ENCODE measurements at places on chromosomes 3 and 15. TPM values are rescaled to one million over a fixed set of nuclear protein-coding genes. Genes with fewer than 3 reads are reported as not detected.

The C2CD4A gene
- 0.27 TPM for total RNA-seq

The HYKK gene
- total RNA-seq = 3.4 TPM

The IL17RB gene
- total RNA-seq = 0.15 TPM

DNA sequence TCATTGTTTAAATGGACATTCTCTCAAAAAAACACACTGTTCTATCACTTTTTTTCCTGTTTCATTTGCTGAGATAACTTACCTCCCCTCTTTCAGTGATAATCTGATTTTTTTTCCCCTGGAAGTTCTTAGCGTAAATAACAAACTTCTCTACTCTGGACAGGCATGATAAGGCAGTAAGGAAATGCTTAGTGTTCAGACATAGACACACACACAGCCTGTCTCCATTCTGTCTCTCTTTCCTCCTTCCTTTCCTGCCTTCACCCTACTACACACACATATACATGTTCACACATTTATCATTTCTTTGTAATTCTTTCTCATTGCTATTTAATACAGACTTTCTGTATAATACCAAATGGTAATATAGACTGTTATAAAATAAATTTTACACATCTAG, 470.8 kb upstream of the ROBO1 start:
- no peaks in the 10 kb centered on the region for H3K4me1 ChIP-seq
- H3K36me3 ChIP-seq = no peaks in the 10 kb centered on the region
- DNase-seq = no peak
- H3K27me3 ChIP-seq = no peaks in the 10 kb centered on the region
- no peak overlapping the region for H3K4me3 ChIP-seq

GRCh38 chr3:17040322-17040989, 155.7 kb downstream of the PLCL2 start:
- H3K36me3 ChIP-seq = peaks cover 7% of the 10 kb centered on the region
- DNase-seq = no peak
- H3K27me3 ChIP-seq = no peaks in the 10 kb centered on the region
- peaks cover 35% of the 10 kb centered on the region for H3K4me1 ChIP-seq

GRCh38 chr15:90022905-90023700, 22.0 kb downstream of the ZNF710 start:
- H3K27ac ChIP-seq = no peak overlapping the region
- no peak for DNase-seq
- H3K27me3 ChIP-seq = no peaks in the 10 kb centered on the region
- H3K36me3 ChIP-seq = no peaks in the 10 kb centered on the region

GRCh38 chr3:125129512-125129997, 73.8 kb upstream of the HEG1 start:
- no peak overlapping the region for H3K4me3 ChIP-seq
- H3K36me3 ChIP-seq = no peaks in the 10 kb centered on the region
- H3K27ac ChIP-seq = no peak overlapping the region
- no peak for DNase-seq

DNA sequence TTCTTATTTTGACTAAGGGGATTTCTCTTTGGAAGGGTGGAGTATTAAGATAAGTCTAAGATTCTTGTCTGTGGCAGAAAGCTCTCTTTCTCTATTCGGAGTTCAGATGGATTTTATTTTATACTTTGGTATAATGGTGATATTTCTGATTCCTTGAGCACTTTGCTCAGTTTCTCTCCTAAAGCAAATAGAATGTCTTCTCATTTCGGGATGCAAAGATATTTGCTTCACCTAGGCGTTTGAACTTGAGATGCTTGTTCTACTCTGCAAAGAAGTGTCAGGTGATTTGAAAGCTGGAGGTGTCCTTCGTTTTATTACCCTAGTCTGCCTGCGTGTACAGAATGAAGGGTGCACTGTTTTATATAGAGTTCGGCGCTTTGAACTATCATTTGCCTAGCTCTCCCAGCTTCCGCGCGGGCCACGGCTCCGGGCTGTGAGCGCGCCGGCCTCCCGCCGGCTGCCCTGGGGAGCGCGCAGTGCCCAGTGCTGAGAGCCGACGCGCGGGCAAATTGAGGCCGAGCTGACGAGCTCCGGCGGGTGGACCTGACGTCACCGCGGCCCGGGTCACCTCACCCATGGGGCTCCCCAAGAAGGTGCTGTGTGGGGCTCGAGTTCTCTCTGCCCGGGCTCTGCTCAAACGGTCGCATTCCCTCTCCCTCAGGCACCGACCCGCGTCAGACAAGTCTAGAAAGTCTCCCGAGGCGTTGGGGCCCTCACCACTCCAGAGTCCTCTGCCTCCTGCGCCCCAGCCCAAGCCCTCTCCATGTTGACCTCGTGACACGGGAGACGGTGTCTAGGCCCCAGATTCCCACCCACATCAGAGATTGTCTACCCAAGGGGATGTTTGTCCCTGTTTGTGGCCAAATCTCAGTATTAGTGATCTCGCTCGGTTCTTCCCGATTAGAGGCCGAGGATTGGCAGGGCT, 7.5 kb downstream of the SOX2 start:
- peaks cover 91% of the 10 kb centered on the region for H3K27me3 ChIP-seq
- H3K27ac ChIP-seq = no peak overlapping the region
- no peak overlapping the region for H3K4me3 ChIP-seq
- DNase-seq = no peak
- peaks cover 4% of the 10 kb centered on the region for H3K4me1 ChIP-seq
- peaks cover 14% of the 10 kb centered on the region for H3K36me3 ChIP-seq
